H7 (cell line): ENCODE measurements at places on chromosomes 16 and 17. TPM values are rescaled to one million over a fixed set of nuclear protein-coding genes. Genes with fewer than 3 reads are reported as not detected.

CMTM1 gene
- total RNA-seq, result 1.4 and 2.1 TPM in 2 replicates

NXPH3 gene
- 1.7 and 2.4 TPM in 2 replicates for total RNA-seq

KRTAP16-1 gene
- not detected in 2 replicates for total RNA-seq

NPIPA8 gene
- not detected in 2 replicates for total RNA-seq

EVPLL gene
- total RNA-seq, result not detected in 2 replicates

LRRC46 gene
- 0.21 and 0.30 TPM in 2 replicates for total RNA-seq

RIPOR1 gene
- 8.5 and 9.5 TPM in 2 replicates for total RNA-seq

USH1G gene
- total RNA-seq, result 0.59 and 1.3 TPM in 2 replicates

CCDC144A gene
- total RNA-seq, result 0.03 and 0.55 TPM in 2 replicates

ABCC3 gene
- 0.33 and 0.48 TPM in 2 replicates for total RNA-seq
